ENCODE measurements at places on chromosomes 11 and 22.
A peak's percentile ranks its signal among the peaks of the same experiment; 100 is the strongest.

DNA sequence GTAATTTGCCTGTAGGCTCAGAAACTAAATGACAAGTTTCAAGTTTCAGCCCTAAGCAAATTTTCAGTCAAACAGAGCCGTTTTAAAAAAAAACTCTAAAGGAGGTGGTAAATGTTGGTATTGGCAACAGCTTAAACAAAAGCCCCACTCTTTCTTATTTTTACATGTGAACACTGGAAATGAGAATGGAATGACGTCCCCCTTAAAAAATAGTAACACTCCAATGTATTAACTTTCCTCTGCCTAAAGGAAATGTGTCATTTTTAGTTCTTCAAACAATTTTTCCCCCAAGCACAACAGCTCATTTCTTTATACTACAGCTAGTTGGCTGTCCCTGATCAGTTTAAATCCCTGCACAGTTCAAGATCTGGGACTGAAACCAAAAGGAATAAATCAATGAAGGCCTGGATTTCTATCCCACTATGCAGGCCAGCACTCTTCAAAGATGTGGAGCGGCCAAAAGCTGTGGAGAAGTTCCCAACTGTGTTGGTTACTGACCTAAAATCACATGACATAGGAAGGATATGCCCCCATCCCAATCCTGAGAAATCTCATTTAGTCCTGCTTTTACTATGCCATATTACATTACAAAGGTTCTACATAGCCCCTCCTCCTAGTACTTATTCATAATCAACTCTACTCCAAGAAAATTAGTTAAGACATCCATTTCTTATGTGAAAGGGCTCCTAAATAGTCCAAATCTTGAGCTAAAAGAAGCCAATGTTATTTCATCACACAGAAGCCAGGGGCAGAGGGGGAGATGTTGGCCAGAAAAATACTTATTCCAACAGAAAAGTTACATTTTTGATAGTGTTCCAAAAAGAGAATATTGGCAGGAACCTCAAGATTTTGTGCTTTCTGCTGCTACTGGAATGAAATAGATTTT, 95.9 kb downstream of the CADM1 start:
- DNase-seq, result no peak

DNA sequence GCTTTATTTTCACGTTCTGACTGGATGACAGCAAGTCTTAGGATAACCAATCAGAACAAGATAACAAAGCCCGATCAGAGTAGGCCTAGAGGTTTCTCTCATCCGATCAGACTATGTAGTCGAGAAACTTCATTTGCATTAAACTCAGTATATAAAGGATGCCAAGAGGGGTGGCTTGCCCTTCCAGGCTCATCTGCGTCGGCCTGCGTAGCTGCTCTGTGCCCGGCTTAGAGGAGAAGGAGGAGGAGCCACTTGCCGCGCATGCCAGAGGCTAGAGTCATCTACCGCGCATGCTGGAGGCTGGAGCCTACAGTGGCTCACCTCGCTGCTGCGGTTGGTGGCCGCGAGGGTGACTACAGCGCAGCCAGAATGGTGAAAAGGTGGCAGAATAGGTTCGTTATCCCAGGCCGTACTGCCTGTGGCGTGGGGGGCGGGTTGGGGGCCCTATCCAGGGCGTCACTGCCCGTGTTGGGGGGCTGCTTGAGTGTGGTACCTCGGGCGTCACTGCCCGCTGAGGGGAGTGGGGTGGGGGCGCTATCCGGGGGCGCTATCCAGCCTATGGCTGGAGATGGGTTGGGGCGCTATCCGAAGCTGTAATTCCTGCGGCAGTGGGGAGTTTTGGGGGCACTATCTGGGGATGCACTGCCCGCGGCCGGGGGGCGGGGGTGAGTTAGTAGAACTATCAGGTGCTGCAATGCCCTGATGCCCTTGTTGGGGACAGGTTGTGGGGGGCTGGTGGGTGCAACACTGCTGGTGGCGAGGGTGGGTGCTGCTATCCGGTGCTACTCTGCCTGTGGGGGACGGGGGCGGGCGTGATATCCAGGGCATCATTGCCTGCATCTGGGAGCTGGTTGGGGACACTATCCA, at the start of gene RFPL2:
TSS of gene RFPL2 (minus strand) at position 218 of the 867 bp plus-strand sequence. CDS start 2,622 bp downstream, outside the sequence.
- peak; percentile 54 for DNase-seq

- no peak for DNase-seq
Observed at GRCh38 chr22:30116362-30117117, 36.3 kb downstream of the HORMAD2 start.

DNA sequence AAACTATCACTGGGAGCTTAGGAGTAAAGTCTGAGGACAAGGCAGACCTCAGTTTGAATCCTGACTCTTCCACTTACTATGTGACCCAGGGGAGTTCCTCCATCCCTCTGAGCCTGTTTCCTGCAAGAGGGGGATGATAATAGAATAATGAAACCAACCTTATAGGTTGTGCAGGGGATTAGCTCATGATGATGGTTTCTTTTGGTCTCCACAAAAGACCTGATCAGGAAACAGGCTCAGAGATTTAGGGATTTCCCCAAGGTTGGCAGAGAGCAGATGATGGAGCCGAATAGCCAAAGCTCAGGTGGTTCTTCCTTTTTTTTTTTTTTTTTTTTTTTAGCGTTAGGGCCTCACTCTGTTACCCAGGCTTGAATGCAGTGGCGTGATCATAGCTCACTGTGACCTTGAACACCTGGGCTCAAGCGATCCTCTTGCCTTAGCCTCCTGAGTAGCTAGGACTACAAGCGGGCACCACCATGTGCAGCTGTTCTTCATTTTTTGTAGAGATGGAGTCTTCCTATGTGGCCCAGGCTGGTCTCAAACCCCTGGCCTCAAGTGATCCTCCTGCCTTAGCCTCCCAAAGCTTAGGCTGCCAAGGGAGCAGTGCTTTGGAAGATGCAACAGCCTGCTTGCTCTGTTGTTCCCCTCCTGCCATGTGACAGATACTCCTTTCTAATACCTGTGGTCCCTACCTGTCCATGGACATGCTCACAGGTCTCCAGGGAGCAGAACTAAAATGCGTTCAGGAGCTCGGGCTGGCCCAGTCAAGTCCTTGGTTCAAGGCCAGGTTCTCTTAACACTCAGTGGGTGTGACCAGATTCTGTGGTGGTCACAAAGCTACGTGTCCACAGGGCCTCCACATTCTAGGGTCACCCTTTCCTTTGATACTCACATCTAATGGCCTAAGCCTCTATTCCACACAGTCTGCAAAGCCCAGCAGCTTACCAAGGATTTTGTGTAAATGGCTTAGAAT, 22.3 kb downstream of the PATZ1 start:
- no peak for DNase-seq

DNA sequence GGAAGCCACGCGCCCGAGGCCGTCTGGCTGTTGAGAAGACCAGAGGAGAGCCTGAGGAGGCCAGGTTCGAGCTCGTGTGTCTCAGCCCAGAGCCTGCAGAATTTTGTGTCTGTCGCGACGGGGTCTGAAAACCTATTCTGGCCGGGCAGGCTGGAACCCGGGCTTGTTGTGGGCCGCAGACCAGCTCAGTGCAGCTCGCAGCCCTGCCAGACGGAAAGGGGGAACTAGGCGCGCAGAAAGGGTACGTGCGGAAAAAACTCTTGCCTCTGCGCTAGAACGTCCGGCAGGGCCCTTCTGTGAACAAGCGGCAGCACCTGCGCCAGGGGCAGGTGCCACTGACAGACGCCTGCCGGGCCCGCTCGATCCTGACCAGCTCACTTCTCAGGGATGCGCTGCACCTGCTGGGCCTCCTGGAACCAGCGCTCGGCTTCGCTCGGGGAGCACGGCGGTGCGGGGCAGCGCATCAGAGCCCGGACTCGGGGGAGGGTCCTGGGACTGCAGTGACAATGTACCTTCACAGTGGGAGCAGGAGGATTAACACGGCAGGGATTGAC, 409.3 kb downstream of the BRD1 start:
- no peak for DNase-seq

GRCh38 chr11:35866601-35867000, 77.3 kb upstream of the LDLRAD3 start:
- no peak for DNase-seq

Data from CD4-positive, alpha-beta T cell treated with Interleukin-2 at 100 ng/mL for 4 hours (primary cell).